ENCODE measurements at places on chromosomes 1 and 21.

- DNase-seq, result no peak
These were observed 28.8 kb downstream of the SNAP47 start for GRCh38 chr1:227764019-227764391.

DNA sequence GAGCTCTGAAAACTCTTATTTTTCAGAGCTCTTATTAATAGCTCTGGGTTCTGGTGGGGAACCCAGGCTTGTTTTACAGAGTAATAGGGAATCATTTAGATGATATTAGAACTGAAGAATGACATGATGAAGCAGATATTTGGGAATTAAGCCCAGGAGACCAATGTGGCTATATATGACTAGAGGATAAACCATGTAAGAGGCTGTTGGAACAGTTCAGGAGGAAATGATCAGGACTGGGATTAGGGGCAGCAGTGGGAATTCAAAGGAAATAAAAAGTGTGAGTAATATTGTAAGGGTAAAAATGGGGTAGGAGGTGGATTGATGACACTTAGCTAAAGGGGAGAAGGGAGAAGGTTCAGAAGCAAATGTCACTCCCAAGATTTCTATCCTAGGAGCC is 58.6 kb downstream of the GIPC2 start:
- DNase-seq, result peak; percentile 46

GRCh38 chr1:164560556-164560955 is 1.6 kb downstream of the PBX1 start:
- no peak for DNase-seq

- no peak for DNase-seq
These were observed 61.1 kb upstream of the LRP8 start for GRCh38 chr1:53388963-53389362.

DNA sequence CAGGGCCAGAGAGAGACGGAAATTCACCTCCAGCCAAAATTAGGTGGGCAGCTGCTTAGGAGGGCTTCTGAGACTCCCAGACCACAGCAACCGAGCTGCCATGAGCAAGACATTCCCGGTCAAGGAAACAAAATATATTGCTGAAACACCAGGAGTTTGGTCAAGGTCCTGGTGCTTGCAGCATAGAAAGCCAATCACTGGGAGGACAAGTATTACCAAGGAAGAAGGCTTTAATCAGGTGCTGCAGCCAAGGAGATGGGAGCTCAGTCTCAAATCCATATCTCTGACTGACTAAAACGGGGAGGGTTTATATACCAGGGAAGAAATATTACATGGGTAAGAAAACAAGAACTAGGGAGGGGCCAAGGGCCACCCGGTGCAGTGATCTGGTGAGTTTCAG is 18.8 kb upstream of the TMEM125 start:
- DNase-seq, result no peak

DNA sequence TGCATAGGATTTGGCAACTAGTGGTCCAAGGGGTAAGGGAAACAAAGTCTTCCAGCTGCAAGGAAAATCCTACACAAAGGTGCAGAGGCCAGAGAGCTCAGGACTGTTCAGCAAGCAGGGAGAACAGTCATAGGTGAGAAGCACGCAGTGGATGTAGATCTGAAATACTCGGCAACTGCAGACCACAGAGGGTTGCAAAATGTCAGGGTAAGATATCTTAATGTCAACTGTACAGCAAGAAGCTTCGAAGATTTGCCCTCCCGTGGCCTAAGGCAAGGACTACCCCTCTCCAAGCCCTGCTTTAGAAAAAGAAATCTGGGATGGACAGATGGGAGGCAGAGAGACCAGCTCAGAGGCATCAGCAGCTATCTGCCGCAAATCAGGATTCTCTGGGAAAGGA is 153.4 kb upstream of the IRF2BP2 start:
- no peak for DNase-seq

DNA sequence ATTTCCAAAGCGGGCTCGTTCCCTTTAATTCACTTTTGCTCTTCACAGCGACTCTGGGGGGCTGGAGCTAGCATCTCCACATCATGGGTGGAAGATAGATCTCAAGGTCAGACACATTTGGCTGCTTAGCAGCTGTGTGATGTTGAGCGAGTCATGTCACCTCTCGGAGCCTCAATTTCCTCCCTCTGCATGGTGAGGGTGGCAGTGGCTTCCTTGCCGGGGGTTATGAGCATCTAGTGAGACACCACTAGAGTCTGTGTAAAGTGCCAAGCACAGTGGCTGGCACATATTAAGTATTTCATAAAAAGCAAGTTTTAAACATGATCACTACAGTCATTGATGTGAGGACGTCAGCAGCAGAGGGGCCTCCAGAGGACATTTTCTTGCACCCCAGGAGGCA is 16.9 kb upstream of the ECE1 start:
- no peak for DNase-seq

DNA sequence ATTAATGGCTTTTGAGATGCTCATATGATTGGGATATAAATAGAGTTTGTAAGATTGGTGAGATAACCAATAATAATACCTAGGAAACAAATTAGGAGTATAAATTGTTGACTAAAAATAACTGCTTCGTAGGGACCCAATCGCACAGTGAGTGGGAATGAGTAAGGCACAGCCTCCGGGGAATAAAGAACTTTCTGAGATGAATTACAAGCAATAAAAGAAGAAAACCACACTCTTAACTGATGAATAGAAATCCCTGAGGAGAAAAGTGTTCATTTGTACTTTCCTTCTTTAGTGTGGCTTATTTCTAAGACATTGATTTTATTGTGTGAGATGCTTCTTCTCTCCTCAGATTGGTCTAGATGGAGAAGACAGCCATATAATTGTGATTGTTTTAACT is 443.4 kb upstream of the PRMT6 start:
- no peak for DNase-seq

- DNase-seq, result no peak
These were observed 25.4 kb upstream of the TMEM54 start for GRCh38 chr1:32926562-32926961.

DNA sequence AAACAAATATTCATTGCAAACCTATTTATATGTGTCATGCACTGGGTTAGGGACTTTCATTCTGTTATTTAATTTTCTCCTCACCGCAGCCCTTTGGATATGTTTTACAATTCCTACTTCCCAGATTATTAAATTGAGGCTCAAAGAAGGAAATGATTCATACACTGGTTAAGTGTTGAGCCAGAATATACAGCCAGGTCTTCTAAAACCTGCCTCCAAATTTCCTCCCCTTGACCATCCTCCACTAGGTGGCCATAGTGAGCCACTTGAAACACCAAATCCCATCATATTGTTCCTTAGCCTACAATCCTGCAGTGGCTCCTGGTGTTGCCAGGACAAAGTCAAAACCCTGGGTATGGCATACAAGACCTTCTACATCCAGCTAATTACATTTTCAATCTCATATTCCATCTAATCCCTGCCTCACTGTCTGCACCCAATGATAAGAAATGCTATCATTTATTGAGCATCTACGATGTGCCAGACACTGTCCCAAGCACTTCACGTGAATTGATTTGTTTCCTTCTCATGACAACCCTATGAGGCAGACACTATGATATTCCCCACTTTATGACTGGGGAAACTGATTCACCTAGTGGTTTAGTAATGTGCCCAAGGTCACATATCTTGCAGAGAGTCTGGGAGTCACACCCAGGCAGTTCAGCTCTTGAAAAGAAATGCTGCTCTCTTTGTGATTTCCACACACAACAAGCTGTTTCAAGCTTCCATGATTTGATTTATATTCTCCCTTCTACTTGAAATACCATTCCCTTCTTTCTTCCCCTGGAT is 23.6 kb upstream of the KIRREL1 start:
- peak; percentile 67 for DNase-seq

DNA sequence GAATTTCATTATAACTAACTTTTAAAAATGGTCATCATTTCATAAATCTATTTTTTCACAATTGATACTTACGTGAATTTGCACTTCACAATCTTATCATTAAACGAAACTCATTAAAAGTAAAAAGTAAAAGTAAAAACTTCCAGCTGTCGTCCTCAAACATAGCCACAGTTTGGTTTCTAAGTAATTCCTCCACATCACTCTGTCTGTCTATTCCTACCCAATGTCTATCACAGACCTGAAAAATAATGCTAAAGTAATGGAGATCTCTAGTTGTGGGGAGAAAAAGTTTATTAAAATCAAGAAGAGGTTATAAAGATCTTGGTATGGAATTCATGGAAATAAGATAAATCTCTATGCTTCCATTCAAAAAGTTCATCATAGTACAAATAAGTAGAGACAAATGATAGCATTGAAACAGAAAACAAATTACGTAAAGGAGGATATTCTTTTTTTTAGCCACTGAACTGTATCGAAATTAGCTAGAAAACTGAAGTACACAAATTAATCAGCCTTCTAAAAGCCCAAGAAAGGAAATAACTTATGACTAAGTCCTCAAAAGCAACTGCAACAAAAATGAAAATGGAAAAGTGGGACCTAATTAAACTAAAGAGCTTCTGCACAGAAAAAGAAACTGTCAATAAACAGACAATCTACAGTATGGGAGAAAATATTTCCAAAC is 148.6 kb downstream of the TIAM1 start:
- no peak for DNase-seq

- DNase-seq, result peak; percentile 13
These were observed 119.0 kb downstream of the LEPR start for GRCh38 chr1:65539266-65540131.

- DNase-seq, result no peak
These were observed 58.6 kb downstream of the PBX1 start for GRCh38 chr1:164617377-164618201.

- no peak for DNase-seq
These were observed 699.8 kb downstream of the PTPRU start for GRCh38 chr1:29936031-29936544.

DNA sequence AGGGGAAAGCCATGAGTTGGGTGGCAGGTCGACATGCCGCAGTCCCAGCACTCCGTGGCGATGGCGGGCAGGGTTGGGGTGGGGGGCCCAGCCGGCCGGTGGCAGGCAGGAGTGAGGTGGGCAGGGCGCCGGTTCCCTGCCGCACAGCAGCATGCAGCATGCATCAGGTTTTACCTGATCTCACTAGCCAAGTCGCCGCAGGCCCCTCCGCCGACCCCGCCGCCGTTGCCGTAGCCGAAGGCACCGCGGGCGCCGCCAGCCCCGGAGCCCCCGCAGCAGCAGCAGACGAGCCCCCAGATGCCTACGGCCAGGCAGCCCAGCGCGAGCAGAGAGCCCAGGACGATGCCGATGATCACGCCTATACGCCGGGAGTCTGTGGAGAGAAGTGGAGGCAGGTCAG is 6.7 kb downstream of the VSIG8 start:
- DNase-seq, result no peak

DNA sequence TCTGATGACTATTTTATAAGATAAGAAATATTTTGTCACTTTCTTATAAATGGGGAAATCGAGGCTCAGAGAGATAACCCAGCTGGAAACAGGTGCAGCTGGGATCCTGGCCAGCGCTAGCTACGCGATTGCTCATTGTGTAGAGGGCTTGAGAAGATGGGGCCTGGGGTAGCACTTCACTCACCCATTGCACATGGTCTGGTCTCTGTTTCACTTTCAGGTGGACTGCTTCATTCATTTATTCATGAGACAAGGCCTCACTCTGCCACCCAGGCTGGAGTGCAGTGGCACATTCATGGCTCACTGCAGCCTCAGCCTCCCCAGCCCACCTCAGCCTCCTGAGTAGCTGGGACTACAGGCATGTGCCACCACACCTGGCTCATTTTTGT is 23.8 kb downstream of the UBE4B start:
- DNase-seq, result no peak

DNA sequence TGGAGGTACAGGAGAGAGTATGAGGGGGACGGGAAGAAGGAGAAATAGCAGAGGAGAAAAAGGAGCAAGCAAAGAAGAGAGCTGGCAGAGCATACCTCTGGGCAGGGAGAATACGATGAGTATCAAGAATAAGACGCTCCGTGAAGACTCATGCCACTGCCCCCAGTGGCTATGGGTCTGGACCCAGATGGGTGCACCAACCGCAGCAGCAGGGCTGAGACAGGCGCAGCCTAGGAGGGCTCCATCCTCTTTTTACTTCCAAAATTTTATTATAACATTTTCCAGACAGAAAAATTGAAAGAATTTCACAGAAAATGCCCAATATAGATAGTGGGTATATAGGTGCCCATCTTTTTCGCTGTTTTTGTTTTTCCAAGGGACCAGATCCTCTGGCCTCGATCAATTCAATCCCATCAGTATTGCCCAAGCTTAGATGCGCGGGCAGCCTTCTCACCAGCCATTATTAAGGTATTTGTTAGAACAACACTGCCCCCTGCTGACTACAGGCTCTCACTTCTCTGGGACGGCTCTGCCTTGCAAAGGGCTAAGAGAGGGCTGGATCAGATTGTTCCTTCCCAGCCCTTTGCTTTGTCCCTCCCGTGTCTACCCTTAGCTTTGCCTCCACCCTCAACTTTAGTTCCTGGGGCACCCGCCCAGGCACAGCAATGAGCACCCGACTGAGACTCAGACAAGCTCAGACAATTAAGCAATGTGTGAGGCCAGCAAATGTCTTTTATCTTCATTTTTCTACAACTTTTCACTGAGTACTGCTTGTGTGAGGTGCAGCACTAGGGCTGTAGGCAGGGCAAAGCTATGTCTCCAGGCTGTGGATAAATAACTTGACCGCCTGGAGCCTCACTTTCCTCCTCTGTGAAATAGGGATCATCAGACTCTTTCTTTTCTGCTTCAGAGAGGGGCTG is 17.5 kb upstream of the CAMK1G start:
- peak; percentile 48 for DNase-seq

- no peak for DNase-seq
These were observed 1.5 kb downstream of the KIF1B start for GRCh38 chr1:10211805-10212410.

- DNase-seq, result peak; percentile 14
These were observed 35.5 kb downstream of the HUNK start for GRCh38 chr21:31908106-31909031.

DNA sequence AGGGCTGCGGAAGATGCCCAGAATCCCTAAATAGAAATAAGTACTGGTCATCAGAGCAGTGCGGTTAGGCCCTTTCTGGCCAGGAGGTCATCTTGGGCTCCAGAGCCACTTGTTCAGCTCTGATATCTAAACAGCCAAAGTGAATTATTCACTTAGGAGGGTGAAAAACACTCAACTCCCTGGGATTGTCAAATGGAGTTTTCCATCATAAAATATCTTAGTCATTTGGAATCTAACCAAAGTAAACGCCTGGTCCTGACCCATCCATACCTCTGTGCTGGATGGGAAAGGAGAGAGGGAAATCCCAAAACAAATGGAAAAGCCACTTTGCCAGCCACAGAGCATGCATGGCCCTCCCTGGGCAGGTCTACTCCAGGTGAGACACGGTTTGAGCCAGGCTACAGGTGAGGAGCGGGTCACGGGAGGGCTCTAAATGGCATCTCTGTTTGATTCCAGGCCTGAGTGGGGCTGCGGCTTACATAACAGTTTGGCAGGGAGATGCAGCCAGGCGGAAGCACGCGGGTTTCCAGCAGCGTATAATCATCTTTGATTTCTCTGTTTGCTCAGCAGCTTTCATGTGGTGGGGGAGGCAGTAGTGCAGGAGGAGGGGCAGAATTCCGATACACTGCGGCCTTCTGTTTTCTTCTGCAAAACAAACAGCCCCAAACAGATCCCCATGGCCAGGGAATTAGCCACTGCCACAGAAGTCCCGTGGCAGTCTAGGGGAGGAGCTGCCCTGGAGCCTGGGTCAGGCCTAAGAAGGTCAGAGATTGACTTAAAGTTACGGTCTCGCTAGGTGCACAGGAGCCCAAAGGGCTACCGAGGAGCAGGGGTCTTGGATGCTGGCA is 59.1 kb upstream of the ZNF648 start:
- DNase-seq, result peak; percentile 71

GRCh38 chr1:23634840-23635651 is 56.6 kb upstream of the RPL11 start:
- peak; percentile 70 for DNase-seq
